NCI-H187 treated with DMSO at 0.1 percent for 48 hours (cell line): ENCODE measurements at places on chromosomes 5 and 9.

GRCh38 chr5:52598968-52599367, 188.7 kb upstream of the ITGA1 start:
- no peak for DNase-seq

DNA sequence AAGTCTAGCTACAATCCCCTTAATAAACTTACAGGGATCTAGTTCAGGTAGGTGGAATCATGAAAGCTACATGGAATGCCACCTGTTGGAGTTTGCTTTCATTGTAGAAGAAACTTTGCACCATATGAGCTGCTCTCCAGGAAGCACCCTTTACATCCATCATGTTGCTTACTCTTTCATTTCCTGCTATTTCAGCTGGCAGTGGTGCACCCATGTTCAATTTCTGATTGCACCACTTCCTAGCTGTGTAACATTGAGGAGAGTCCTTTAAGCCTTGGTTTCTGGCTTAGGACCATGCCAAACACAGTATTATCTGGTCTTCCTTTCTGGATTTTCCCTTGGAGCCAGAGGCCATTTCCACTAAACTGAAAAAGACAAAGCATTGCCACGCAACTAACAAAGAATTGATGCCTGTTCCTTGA, 123.3 kb upstream of the SLC12A2 start:
- no peak for DNase-seq

GRCh38 chr5:171711571-171711970, 74.0 kb upstream of the SMIM23 start:
- no peak for DNase-seq

- DNase-seq: no peak
These were observed 80.0 kb downstream of the SUSD1 start for GRCh38 chr9:112094948-112095681.

DNA sequence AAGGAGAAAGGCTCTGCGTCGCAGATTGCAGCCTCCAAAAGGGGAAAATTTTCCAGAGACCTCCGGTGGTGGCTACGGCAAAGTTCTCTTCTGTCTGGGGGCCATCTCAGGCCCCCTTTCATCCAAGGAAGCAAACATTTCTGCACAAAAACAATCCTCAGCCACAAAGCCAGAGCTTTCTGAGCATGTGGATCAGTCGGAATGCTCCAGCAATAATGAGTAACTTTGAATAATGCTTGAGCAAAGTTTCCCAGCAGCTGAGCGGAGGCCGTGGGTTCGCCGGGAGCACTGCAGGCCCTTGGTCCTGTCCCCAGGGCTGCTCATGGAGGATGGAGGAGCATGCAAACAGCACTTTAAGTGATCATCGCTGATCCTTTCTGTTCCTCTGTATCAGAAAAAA, 60.2 kb upstream of the UNC5A start:
- no peak for DNase-seq

- no peak for DNase-seq
These were observed 396.9 kb downstream of the PDE4D start for GRCh38 chr5:59496524-59497134.

- DNase-seq: no peak
These were observed 243.3 kb downstream of the ACTL7B start for GRCh38 chr9:108612513-108612912.

DNA sequence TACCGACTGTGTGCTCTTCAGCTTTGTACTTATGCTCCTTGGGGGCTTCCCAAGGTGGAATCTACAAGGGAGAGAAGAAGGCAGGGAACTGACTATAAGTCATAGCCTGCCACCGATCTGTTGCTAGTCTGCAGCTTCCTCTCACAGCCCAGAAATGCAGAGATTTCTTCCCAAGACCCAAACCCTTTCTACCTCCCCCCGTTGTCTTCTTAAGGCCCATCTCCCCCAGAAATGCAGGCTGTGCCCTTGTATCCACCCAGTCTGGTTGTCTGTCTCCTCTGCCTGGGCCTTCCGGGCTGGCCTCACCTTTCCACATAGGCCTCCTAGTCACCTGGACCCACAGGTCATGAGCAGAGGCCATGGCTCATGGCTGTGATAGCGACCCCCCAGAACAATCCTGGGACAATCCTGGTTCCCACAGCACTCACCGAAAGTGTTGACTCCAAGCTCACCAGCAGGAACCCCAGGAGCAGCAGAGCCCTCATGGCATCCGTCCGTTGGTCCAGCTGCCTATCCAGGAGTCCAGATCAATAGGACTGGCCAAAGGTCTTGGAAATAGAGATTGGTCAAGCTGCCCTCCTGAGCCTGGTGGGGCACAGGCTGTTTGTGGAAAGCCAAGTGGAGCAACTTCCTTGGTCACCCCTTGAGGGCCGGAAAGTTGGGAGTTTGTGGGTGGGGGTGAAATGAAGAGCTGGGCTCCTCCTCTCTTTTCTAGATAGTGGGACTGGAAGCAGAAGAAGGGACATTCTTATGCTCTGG, at the start of gene F12:
TSS of gene F12 (minus strand) at position 522 of the 759 bp plus-strand sequence. CDS start at position 485, 37 bp downstream.
- no peak for DNase-seq

DNA sequence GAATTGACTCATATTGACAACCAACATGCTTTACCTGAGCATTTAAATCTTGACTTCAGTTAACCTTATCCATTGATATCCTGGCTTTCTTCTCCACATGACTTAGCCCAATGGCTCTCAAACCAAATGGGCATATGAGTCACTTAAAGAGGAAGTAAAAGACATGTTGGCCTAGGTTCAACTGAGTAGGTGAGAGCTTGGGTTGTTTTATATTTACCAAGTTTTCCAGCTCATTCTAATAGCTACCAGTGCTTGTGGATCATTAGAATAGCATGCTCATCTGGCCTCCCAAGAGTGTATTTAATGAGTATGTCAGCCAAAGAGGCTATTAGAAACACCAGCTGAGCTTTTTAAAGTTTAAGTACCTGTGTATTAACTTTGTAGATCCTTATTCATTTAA, 1049.0 kb downstream of the PTPRD start:
- DNase-seq: no peak
